ENCODE measurements at places on chromosomes 5 and 9.

DNA sequence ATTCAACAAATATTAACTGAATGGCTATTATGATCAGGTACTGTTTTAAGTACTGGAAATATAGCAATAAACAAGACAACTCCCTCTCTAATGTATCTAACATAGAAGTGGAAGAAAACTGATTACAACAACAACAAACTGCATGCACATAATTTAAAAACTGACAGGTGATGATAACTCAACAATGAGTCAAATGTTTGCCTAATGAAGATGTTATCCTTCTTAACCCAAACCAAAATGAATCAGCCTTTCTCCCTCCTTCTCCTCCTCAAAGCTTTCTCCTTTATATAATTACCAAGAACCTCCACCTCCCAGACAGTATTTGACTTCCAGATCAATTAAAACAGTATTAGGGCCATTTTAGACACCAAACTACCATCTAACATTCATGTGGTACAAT lies 49.3 kb downstream of the RICTOR start:
- no peak for DNase-seq

GRCh38 chr9:129282731-129283211 lies 104.7 kb upstream of the IER5L start:
- no peak for DNase-seq

DNA sequence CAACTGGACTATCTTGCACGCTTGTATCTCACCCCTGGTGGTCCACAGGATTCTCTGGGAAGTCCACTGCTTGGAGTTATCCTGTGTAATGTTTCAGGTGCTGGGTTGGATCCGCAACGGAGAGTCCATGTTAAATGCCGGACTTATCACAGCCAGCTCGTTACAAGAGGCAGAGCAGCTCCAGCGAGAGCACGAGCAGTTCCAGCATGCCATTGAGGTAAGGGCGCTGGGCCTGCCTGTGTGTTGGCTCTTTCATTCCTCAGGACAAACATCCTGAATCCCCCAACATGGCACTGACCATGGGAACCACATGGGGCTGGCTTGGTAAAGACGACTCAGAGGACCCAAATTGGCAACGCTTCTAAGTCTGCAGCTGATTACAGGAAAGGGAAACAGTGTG lies 214.8 kb upstream of the OTULINL start:
- no peak for DNase-seq

DNA sequence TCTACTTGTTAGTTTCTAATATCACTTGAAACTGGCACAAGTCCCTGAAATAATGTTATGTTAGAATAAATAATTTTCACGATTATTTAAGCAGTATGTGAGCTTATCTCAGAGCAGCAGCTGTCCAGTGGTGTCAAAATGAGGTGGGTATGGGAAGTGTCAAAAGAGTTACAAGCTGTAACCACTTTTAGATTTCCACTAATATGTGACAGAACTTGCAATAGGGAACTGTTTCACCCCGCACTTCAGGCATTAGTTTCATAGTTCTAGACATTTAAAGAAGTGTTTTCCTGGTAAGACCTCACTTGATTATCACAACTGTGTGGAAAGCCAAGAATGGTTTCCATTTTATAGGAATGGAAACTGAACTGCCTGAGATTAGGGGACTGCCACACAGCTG lies 2.9 kb upstream of the ISCA1 start:
- DNase-seq: no peak

GRCh38 chr9:20028192-20028848 lies 239.5 kb upstream of the SLC24A2 start:
- DNase-seq: no peak

DNA sequence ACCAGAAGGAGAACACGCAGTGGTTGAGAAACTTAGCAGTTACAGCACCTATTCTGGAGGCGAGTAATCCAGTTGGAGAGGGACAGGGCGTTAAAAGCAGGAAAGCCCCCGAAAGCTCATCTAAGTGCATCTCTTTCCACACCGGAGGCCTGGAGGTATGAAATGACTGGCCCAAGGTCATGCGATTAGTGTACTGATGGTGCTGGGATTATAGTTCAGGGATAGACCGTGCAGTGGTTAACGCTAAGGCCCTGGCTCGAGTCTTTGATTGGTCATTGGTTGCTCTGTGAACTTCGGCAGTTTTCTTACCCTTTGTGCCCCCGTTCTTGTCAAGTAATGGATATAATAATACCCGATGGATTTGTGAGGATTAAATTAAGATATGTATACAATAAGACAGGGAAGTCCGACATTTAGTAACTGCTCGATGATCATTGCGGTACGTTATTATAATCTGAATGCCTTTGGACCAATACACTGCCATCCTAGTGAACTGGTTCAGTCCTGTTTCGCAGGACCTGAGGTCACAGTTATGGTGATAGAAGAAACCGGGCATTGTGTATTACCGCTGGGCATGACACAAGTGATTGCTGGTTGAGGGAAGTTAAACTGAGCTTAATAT lies 960 bp downstream of the CANX start:
- DNase-seq: peak; percentile 43

- DNase-seq: peak; percentile 96
These were observed 27.6 kb upstream of the DUSP1 start for GRCh38 chr5:172798422-172799215.

DNA sequence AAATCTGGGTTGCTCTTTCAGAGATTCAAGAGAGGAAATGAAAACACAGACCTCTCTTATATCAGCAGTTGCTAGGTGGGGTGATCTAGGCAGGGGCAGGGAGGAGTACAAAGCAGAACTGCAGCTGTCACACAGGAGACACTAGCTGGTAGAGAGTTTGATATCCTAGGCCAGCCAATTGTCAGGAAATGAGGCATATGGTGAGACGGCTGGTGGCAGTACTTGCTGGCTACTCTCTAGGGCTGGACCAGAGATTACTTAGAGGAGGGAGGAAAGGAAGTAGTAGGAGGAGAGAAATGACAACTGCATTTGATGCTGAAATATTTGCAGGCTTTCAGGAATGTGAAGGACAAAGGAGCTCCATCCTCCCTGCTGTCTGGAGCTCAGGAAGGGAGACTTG lies 113.8 kb downstream of the TRIM32 start:
- DNase-seq: no peak

- no peak for DNase-seq
These were observed 34.3 kb downstream of the KCNIP1 start for GRCh38 chr5:170538096-170538465.

DNA sequence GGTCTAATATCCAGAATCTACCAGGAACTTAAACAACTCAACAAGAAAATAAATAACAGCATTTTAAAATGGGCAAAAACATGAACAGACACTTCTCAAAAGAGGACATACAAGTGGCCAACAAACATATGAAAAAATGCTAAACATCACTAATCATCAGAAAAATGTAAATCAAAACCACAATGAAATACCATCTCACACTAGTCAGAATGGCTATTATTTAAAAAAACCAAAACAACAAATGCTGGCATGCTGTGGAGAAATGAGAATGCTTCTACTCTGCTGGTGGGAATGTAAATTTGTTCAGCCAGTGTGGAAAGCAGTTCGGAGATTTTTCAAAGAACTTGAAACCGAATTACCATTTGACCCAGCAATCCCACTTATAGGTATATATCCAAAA lies 63.1 kb downstream of the ADAMTS6 start:
- peak; percentile 70 for DNase-seq

- DNase-seq: peak; percentile 5
These were observed 107.7 kb downstream of the TENT4A start for GRCh38 chr5:6820851-6821479.

DNA sequence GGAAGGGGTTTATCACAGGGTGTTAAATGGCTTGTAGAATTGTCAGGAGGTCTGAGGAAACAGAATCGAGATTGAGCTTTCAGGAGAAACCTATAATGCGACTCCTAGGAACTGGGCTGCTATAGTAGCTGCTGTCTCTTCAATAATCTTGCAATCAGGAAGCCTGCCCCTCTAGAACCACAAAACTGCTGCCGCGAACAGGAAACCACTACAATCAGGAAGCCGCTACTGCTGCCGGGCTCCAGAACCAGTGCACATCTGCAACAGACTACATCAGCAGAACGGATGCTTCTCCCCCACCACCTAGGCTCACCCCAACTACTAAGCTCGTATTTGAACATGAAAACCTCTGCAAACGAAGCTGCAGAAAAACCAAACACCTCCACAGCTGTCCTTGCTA lies 31.6 kb downstream of the TNFSF8 start:
- DNase-seq: no peak

GRCh38 chr5:157100140-157100679 lies 8.6 kb downstream of the HAVCR2 start:
- peak; percentile 20 for DNase-seq

DNA sequence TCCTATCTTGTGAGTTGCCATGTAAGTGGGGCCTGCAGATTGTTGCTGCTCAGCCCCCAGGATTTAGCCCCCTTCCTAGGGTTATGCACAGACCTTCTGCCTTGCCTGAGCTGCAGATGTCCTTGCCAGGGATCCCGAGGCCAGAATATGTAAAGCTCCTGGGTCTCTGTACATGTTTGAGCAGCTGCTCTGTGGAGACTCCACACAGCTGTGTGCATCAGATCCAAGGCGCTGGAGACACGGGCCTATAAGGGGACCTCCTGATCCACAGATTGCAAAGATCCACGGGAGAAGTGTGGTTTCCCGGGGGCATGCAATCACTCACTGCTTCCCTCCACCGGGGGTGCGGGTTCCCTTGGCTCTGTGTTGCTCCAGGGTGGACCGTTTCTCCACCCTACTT lies 28.9 kb downstream of the TAF11L14 start:
- no peak for DNase-seq

DNA sequence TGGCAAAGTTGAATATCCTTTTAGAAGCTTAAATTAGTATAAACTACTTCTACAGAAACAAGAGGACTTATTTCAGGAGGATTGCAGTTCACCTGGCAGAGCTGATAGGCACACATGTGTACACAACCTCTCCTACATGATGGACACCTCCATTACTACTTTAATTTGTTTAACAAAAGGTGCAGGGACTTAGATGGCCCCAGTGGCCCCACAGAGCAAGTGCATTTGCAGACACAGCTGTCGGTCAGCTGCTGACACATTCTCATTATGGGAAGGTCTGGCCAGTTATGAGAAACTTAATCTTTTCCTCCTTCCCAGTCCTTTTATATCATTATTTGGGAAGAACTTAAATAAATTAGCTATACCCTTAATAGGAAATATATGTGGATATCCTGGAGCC lies 28.3 kb downstream of the TDRD7 start:
- DNase-seq: no peak

GRCh38 chr9:87434366-87434765 lies 63.3 kb upstream of the DAPK1 start:
- DNase-seq: no peak

DNA sequence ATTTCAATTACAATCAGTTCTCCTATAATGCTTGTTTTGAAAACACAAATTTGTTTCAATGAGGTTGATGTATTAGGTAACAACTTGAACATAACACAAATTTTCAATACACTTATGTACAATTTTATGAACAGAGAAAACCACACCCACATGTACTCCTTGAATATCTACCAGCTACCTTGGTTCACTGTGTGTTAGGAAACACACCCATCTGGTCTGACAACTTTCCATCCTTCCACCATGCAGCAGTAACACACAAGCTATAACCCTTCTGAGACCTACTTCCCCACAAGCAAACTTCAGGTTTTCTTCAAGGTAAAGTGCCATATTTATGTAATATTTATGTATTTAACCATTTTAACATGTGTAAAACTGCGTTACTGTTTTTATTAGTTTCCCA lies 36.4 kb upstream of the UBQLN1 start:
- no peak for DNase-seq

DNA sequence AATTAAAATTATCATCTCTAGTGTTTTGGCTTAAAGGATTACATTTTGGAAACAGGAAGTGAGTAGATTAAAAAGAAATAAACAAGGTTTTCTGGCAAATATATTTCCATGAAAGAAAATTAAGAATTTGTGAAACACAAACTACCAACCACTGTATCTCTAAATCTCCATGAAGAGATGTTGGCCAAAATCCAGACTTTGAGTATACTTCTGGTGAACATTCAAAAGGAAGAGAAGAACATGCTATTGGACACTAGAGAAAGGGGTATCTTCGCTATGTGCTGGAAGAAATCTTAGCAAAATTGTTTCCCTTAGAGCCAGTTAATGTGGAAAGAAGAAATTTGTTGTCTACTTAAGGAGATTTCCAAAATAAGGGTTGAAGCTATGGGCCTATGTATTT lies 710.4 kb upstream of the CTNND2 start:
- no peak for DNase-seq

DNA sequence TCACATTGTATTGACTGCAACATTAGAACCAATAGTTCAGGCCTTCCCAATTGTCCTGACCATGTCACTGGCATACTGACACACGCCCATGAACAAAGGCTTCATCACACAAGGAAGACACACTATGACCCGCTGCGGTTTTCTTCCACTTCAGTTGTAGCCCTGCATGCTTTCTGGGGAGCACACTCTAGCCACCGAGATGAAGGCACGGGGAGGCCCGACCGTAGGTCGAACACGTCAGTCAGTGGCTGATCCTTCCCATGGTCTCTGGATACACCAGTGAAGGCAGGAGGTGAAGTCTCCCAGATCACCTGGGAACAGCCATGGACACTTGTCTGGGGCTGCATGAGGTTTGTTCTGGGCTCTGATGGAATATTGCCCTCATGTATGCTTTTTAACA lies 224.7 kb downstream of the FSTL4 start:
- DNase-seq: no peak

DNA sequence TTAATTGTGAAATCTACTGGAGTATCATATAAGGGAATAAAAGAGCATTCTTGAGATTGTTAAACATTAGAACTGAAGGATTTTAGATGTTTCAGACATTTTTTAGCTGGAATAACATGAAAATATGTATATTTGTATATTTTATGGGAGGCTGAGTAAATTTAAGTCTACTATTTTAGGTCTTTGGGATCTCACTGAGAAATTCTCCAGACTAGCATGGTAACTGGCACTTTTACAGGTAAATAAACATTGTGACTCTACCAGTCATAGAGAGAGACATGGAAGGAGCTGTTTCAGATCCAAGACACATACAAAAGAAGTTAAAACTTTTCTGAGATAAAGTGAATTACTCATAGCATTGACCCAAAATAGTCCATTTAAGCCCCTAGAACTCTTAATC lies 59.4 kb downstream of the NDUFAF2 start:
- DNase-seq: no peak

GRCh38 chr5:179257176-179257682 lies 88.0 kb downstream of the ADAMTS2 start:
- DNase-seq: no peak

DNA sequence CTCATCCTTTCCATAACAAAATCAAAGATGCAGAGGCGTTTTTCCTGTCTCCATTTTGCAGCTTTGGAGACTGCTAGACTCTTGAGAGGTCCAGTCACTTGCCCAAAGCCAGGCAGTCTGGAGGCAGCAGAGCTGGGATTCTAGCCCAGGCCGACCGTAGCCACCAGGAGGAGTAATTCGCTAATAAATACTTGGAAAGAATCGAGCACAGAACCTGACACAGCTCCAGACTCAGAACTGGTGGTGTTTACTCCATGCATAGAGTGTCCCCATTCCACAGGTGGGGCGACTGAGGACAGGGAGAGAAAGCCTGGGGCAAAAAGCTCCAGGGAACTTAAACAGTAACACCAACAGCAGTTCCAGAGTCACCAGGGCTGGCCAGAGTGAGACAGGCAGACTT lies 10.7 kb upstream of the CERCAM start:
- DNase-seq: peak; percentile 31

Data from iris pigment epithelial cell (primary cell).